HuH-7.5 (cell line): ENCODE measurements at places on chromosomes 6 and 20.

DNA sequence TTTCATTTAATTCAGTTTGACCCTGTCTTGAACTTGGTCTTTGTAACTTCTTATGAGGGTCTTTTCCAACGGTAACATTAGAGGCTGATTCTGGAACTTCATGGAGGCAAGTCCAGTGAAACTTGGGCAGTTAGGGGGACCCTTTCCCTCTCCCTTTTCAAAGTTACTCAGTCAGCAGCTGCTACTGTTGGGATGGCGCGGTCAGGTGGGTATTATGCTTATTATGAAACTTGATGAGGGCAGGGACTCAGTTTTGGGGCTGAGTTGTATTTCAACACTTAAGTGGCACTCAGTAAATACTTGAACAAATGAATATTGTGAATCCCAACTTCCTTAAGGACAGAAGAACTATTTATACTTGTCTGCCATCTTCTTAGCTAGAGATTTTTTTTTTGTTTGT, 20.8 kb downstream of the TOP1 start:
- DNase-seq, result no peak

GRCh38 chr6:1365686-1366085, 23.7 kb upstream of the FOXF2 start:
- no peak for DNase-seq

GRCh38 chr20:50572938-50573777, 63.0 kb downstream of the PTPN1 start:
- no peak for DNase-seq

DNA sequence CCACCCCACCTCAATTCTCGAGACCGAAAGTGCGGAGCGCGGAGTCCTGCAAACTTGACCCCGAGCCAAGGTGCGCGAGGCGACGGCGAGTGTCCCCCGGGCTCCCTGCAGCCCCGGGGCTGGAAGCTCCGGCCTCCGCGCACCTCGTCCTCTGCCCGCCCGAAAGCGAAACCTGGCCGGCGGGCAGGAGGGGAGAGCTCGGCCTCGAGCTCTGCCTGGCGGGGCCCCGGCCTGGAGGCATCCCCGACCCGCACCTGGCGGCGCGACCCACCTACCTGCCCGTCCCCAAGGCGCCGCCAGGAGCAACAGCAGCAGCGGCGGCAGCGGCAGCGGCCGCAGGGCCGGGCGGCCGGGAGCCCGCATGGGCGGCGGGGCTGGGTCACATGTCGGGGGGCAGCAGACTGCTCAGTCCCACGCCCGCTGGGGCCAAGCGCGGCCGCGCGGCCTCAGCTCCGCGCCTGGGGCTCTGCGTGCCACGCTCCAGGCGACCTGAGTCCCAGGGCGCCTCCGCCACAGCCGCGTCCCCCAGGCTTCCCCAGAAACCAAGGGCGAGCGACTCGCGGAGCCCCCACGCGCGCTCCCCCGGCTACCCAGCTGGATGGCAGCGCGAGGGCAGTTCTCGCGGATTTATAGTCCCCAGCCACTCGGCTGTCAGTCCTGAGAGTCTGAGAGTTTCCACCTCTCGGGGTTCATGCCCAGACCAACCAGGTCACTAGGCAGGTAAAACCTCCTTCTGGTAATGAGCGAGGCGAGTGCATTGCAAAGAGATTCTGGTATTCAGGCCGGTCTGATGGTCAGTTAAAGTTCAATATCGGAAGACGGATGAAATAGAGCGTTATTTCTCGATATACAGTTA, at the start of gene IL20RA:
Gene IL20RA, minus strand, starts transcription at position 600 of the 856 bp plus-strand sequence. Its CDS starts 237 bp downstream, at position 363.
- peak; percentile 28 for DNase-seq

DNA sequence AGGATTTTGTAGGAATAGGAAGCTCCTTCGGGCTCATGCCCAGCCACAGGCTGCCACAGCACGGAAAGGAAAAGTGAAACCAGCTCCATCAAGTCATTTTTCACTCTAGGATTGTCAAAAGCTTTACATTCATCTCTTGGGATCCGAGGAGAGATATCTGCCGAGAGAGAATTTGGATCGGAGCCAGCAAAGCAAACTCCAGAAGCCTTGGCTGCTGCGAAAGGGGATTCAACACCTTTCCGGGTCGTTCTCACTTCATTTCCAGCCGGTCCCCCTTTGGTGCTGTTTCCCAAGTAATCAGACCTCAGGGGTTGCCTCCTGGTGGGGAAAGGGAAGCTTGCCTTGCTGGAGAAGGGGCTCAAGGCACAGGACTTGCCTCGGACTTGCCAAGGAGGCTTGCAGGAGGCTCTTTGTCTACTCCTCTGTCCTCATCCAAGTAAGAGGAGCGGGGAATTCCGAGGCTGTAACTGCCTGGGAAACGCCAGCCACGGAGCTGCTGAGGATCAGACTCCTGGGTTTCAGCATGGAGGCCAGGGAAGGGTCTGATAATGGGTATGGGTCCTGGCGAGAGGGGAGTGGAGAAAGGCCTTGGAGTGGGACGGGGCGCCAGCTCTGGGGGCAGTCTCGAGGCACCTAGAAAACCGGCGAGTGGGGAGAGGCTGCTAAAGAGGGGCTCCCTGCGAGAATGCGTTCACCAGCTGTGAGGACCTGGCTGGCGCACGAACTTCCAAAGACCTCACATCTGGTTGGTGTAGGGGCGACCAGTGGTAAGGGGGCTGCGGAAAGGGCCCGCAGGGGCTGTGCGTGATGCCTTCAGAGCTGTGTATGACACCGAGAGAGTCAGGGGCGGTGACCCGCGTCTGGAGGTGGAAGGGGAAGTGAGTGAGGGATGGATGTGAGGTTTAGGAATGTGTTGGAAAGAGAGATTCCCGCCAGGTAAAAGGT, 702 bp downstream of the ETV7 start:
- DNase-seq, result no peak

- no peak for DNase-seq
These were observed 598 bp downstream of the HLA-B start for GRCh38 chr6:31356216-31356945.

DNA sequence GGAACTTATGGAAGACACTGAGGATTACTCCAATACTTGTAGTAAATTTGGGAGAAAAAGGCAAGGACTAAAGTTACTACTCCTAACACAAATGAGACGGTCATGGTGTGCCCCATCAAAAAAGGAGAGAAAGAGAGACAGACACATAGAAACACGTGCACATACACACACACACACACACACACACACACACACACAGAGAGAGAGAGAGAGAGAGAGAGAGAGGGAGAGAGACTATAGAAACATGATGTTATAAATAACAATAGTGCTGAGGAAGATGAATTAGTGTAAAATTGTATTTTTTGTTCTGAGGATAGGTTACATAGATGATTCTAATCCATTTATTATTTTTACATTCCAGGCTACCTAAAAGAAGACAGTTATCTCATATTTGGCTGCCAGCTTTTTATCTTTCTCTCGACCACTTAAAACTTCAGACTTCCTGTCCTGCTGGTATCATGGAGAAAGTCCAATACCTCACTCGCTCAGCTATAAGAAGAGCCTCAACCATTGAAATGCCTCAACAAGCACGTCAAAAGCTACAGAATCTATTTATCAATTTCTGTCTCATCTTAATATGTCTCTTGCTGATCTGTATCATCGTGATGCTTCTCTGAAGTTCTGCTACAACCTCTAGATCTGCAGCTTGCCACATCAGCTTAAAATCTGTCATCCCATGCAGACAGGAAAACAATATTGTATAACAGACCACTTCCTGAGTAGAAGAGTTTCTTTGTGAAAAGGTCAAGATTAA, 10.5 kb downstream of the PLN start:
- DNase-seq, result no peak

DNA sequence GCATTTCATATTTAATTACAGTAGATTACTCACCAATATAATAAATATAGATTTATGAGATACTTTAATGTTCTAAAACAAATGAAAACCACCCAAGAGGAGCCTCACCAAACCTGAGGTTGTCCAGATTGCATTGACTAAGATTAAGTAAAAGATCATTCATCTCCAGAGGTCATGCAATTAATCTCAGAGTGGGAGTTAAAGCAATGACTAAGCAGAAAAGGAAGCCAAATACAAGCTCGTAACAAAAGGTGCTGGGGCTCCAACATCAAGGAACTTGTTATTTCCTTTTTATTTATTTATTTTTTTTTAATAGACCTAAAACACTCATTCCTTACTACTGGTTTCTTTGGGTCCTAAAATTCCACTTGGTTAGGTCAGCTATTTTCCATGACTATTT, 57.7 kb downstream of the RSPO3 start:
- DNase-seq, result no peak

DNA sequence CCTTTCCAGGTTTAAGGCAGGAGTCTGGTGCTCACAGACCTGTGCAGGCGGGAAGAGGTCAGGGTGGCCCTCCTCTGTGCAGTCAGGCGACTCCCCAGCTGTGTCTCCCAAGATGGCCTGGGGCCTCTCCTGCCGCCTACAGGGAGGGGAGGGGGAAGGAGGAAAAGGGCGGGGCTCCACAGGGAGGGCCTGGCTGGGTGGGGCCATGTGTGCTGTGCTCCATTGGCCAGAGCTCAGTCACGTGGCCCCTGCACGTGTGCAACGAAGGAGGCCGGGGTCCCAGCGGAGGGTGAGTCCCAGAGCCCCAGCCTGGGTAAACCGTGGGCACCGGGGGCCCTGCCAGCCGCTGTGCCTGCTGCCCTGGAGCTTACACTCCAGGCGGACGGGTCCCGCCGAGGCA, 211.6 kb downstream of the ZDHHC14 start:
- no peak for DNase-seq

DNA sequence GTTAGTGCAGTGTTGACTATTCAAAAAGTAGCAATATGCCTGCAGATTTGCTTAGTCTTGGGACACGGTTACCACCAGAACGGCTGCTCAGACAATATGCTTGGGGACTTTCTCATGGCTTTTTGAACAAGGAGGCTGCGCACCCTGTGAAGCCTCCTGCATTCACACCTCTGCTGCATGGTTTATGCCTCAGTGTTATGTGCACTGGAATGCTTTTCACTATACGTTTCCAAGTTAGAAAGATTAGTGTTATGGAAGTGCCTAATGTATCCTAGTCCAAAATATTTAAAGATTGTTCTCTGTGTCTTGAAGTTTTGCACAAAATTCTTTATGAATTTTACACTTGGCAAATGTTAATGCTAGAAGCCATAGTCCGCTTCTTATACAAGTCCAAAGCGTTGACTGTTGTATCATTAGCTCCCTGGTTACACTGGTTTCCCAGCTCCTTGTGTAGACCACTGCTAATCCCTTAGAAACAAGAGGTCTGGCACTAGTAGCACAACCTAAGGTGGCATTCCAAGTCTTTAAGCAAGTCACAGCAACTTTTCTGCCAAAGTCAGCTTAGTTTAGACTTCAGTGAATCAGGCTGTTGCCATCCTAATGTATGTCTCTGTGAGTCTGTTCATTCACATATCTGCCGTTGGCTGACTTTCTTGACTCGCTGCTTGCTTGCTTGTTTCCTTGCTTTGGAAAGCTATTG, 26.3 kb upstream of the SLC22A1 start:
- DNase-seq, result no peak

GRCh38 chr20:3645309-3646066, 17.7 kb downstream of the GFRA4 start:
- no peak for DNase-seq

DNA sequence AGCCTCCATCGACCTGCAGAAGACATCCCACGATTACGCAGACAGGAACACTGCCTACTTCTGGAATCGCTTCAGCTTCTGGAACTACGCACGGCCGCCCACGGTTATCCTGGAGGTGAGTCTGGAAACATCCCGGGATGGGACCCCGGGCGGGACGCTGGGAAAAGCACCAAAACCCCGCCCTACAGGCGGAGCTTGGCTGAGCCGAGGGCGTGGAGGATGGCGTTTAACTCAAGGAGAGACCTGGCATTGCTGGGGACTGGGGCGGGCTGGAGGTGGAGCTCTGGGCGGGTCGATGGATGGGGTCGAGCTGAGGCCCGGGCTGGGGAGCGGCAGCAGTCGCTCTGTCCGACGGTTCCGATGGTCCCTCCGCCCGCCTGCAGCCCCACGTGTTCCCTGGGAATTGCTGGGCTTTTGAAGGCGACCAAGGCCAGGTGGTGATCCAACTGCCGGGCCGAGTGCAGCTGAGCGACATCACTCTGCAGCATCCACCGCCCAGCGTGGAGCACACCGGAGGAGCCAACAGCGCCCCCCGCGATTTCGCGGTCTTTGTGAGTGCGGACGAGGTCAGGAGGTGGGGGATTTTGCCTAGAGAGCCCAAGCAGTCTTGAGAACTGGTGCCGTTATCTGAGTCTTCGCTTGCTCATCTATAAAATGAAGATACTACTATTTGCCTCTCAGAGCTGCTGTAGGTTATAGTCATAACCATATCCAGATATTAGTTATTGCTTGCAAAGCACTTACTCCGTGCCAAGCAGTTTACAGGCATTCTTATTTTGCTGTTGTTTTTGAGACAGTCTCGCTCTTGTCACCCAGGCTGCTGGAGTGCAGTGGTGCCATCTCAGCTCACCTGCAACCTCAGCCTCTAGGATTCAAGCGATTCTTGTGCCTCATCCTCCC, 3.8 kb downstream of the SPAG4 start:
- peak; percentile 97 for DNase-seq

GRCh38 chr20:6806275-6806674, 38.8 kb downstream of the BMP2 start:
- no peak for DNase-seq

DNA sequence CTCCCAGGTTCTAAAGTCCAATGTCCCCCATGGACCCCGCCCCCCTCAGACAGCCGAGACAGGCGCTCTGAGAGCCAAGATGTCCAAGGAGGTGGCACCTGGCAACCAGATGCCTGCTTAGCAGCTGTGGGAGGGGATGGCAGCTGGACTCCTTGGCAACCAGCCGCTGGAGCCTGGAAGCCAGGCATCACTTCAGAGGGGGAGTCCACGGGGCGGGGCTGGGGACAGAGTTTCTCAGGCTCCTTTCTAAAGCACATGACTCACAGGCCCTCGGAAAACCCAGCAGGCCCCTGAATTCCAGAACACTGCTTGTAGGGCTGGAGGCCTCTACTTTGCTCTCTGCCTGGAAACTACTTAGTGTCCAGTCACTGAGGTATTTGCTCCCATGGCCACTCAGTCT, 51.5 kb downstream of the PREX1 start:
- no peak for DNase-seq

DNA sequence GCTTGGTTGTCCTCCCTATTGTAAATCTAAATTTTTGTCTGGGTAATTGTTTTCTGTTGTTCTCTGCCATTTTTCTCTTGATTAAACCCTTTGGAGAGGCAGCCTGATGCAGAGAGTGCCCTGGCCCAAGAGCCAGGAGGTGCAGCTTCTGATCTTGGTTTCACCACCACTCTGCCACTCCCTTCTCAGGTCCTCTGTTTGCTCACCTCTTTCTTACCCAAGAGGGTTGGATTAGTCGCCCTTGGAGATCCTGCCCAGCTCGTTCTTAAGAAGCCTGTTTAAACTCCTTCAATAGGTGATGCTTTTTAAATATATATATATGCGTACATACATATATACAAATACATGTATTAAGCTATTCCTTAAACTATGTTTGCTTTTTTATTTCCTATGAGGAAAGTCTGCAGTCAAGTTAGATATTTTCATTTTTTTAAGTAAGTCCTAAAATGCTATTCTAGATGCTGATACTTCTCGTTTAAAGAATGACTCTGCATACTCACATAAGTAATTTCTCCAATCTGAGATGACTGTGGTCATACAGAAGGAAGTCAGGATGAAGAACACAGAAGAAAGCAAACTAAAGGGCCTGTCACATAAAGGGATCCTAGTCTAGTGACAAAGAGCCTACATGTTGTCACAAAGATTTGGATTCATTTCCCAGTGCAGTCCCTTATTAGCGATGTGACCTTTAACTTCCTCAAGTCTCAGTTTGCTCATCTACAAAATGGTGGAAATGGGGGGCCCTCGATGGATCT, 19.9 kb downstream of the TPD52L1 start:
- DNase-seq, result no peak
